ENCODE measurements at places on chromosomes 1 and 21. TPM values are rescaled to one million over a fixed set of nuclear protein-coding genes. Genes with fewer than 3 reads are reported as not detected.

- no peak for DNase-seq
These were observed 334.0 kb upstream of the FMN2 start for GRCh38 chr1:239757716-239758115.

GRCh38 chr21:25297117-25297516 is 310.2 kb downstream of the MRPL39 start:
- no peak for DNase-seq

The RIMKLA gene
- total RNA-seq = 1.2 TPM

DNA sequence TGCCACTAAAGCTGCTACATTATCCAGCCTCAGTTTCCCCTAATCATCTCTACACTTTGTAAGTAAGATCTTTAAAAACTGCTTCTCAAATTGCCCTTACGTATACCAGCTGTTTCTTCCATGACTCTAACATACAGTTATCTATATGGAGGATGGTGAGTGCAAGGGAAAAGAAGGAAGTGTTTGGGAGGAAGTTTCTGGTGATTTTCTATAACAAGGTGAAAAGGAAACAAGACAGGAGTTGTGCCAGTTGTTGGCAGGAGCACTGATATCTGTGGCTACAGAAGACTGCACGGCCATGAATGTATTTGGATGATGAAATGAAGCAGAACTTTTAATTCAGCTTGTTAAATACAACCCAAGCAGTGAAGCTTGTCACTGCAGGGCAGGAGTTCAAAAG is 32.3 kb upstream of the NHLH2 start:
- DNase-seq = no peak

DNA sequence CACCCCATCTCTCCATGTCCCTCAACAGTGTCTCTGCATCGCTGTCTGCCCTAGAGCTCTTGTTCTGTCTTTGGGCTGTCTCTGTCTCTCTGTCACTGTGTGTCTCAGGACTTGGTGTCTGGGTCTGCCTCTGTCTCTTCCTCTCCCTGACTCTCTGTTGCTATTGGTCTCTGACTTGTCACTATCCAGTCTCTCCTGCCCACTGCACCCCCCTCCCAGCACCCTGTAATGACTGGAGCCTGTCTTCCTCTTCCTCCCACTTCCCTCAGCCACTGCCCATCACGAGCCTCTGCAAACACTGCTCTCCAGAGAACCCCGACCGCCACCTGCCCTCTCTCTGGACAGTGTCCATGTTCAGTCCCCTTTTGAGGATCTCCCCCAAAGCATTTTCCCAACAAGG is 12.1 kb downstream of the PEAR1 start:
- peak; percentile 14 for DNase-seq

DNA sequence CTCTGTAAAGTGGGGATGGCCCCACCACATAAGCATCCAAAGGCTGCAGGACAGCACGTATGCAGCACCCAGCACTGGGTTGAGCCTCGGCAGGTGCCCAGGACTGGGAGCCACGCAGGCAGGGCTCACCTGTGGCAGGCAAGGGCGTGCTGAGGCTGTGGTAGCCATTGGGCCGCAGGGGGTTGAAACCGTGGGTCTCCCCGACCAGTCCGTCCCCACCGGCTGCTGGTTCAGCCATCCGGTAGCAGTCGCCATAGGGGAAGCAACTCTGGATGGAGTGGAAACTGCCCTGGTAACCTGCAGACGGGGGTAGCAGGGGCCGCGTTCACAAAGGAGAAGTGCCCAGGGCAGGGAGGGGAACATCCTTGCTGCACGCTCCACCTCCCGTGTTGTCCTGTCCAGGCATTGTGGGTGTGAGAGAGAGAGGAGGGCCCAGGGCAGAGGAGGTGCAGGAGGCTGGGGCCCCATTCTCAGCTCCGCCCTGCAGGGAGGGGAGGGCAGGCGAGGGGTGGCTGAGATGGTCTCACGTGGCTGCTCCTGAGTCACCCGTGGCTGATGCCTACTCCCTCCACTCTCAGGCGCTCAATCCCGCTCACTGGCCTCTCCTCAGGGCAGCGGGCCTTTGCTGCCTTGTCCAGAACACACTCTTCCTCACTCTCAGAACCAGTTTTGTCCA is 49.9 kb downstream of the DMRTB1 start:
- no peak for DNase-seq

The S100A2 gene
- total RNA-seq = 0.86 TPM

GRCh38 chr21:14527696-14528652 is 18.1 kb downstream of the SAMSN1 start:
- no peak for DNase-seq

Data from psoas muscle (tissue), 8 donors.